ENCODE measurements at places on chromosomes 3 and 15.
A peak's percentile ranks its signal among the peaks of the same experiment; 100 is the strongest.

GRCh38 chr3:99366663-99367429 lies 271.5 kb upstream of the COL8A1 start:
- DNase-seq: no peak

DNA sequence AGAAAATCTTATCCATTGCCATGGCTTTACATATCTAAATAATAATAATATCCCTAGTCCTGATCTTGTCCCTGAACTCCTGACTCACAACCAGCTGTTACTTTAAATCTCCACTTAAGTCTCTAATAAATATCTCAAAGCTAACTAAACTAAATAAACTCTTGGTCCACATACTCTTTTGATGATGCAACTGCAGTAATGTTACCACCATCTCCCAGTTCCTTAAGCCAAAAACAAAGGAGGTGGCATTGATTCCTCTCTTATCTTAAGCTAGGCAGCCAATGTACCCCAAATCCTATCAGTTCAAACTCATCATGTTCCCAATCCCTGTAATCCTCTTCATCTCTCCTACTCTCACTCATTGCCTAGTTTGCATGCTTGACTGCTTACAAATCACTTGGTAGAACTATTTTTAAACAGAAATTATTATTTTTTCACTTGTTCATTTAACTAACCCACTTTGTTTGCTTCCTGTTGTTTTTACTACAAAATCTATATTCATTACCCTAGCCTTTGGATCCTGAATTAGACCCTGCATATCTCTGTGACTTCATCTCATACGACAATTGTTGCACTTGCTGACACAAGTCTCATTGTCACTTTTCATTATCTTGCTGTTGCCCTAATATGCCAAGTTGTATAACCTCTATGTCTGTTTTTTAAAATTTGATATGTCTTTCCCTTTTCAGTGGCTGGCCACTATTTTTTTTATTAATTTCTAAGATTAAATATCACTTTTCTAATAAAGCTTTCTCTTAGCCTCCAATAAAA lies 462.2 kb downstream of the ZPLD1 start:
- no peak for DNase-seq

DNA sequence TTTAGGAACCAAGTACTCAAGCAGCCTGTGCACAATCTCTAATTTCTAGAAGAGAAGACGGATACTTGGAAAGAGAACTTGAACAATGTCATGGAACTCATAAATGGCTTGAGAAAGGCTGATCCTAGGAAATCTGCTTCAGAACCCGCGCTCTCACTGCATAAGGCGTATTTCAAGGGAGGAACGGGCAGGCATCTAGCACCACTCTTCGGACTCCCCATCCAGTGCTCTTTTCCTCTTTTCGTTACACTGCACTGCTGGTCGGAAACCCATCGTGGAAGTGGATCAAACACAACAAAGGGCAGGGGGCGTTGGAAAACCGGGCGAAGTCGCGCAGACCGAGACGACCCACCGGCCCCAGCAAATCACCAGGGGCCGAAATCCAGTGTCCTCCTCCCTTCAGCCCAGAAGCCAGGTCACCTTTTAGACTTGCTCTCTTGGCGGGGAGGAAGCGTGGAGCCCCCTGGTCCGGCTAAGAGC lies 539 bp upstream of the TLNRD1 start:
- no peak for DNase-seq

DNA sequence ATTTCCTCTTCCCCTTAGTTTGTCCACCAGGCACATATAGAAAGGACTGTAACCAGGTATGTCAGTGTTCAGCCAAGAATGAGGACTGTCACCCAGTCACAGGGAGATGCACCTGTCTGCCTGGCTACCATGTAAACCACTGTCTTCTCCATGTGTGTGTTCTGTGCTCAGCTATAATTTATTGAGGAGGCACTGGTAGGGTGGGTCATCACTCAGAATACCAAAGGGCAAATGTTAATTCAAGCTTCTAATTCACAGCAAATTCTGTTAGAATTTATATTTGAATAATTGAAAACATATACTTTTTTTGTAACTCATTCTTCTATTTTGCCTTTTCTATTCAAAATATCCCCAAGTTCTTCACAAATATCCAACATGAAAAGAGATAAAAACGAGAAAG lies 780.4 kb downstream of the MECOM start:
- DNase-seq: no peak

GRCh38 chr3:127052121-127052561 lies 69.2 kb downstream of the PLXNA1 start:
- DNase-seq: no peak

DNA sequence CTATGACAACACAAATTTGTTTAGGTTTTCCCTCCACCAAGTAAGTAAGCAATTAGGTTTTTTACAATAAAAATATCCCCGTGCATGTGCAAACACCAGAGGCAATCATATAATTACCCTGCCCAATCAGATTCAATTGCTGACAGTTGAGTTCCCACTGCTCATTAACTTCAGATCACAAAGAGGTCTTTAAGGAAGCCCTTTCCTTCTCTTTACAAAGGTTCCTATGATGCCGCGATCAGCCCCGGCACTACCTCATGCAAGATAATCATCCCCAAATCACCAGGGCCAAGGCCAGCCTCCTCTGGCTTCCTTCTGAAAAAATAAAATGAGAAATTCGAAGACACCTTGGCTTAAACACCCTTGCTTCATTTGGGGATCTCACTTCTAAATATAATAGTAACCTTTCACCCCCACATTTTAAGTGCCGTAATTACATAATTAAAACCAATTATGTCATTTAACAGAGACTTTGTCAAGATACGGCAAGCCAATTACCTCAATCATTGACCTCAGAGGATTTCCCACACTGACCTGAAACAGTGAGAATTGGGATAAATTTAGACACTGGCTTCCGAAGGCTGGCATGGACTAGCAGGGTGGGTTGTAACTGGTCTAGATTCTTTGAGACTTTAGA lies 121.3 kb upstream of the WNT5A start:
- DNase-seq: no peak

DNA sequence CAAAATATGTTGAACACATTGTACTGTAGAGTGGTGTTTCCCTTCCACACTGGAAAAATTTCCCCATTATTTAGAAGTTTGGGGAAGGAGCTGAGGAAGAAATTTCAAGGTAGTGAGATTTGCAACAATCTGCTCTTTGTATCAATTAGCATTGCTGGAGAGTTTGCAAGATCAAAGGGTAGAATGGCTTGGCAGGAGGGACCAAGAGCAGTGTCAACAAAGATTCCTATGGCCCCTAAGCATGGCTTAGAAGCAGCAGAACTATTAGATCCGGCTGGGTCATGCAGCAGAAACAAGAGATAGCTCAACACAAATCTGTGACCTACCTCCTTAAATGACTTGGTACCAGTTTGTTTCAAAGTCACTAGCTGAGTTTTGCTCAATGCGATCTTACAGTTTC lies 175.0 kb downstream of the C3orf38 start:
- no peak for DNase-seq

GRCh38 chr3:15368561-15369135 lies 36.3 kb upstream of the SH3BP5 start:
- peak; percentile 6 for DNase-seq

DNA sequence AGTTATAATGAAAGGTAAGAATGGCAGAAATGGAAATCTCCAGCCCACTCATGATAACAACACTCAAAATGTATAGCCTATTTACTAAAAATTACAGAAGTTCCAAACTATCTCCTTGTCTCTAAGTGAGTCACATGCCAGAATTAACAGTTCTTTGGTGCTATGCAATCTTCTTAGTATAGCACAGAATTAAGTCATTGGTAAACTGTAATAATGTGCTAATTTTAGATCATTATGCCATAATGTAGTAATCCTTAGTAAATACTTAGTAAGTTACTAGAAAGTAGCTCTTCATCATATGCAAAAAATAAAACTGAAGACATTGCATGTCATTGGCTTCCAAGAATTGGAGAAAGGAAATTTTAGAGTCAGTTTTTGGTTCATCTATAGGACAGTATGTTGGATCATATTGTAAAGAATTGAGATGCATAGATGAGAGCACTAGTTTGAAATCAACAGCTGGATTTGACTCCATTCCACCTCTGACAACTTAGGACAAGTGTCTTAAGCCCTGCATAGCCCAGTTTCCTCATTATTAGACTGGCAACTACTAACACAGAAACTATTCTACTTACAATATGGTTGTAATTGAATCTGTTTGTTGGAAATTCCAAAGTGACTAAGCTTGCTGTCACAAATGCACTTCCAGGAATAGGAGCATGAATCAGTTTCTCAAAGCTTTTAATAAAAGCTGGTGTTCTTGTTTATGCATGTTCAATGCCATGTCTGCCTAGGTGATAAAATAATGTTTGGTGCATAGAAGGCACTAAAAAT lies 40.1 kb upstream of the CD47 start:
- peak; percentile 97 for DNase-seq

- no peak for DNase-seq
Observed at GRCh38 chr3:60013241-60013640, 963.4 kb upstream of the CFAP20DC start.

GRCh38 chr3:73716418-73716817 lies 91.7 kb upstream of the PDZRN3 start:
- peak; percentile 42 for DNase-seq

- DNase-seq: no peak
Observed at GRCh38 chr3:38836561-38836960, 20.5 kb upstream of the SCN10A start.

DNA sequence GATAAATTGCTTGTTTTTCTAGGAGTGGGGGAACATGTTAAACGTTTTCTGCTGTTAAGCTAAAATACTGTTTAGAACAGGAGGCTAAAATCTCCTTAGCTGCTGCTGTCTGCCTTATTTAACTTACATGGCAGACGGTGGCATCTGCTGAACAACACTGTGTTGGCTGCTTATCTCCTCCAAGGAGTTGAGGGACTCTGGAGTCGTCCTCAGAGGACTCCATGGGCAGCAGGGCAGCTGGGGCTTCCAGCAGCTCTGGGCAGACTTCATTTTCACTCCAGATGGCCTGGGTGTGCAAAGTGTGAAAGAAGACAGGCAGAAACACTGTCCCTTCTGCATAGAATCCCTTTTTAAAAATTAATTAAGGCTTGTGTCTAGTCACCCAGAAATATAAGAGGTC lies 52.9 kb upstream of the NUDT16 start:
- no peak for DNase-seq

DNA sequence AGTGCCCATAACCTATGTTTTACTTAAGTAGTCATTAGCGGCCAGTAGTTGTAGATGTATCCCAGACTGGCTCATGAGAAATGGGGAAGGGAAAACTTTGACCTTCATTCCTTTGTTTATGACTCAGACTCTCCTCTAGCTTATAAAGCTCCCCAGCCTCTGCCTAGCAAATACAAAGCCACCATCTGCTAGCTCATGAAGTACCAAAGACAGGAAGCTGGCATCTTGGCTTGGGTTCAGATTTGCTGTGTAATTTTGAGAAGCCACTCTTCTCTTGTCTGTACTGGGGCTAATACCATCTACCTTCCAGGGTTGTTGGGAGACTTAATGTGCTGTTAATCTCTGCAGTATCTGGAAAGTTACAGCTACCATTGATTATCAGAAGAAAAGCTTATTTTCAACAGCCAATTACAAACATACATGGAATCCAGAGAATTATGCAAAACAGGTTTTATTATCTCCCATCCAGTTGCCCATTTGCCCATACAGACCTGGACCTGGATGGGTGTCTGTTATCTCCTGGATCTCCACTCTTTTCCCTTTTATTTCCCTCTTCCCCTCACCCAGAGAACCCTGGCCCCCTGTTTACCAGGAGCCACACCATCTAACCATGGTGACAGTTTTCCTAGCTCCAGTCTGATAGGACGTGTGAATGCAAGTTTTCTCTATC lies 153.8 kb downstream of the SEMA6D start:
- DNase-seq: peak; percentile 85

DNA sequence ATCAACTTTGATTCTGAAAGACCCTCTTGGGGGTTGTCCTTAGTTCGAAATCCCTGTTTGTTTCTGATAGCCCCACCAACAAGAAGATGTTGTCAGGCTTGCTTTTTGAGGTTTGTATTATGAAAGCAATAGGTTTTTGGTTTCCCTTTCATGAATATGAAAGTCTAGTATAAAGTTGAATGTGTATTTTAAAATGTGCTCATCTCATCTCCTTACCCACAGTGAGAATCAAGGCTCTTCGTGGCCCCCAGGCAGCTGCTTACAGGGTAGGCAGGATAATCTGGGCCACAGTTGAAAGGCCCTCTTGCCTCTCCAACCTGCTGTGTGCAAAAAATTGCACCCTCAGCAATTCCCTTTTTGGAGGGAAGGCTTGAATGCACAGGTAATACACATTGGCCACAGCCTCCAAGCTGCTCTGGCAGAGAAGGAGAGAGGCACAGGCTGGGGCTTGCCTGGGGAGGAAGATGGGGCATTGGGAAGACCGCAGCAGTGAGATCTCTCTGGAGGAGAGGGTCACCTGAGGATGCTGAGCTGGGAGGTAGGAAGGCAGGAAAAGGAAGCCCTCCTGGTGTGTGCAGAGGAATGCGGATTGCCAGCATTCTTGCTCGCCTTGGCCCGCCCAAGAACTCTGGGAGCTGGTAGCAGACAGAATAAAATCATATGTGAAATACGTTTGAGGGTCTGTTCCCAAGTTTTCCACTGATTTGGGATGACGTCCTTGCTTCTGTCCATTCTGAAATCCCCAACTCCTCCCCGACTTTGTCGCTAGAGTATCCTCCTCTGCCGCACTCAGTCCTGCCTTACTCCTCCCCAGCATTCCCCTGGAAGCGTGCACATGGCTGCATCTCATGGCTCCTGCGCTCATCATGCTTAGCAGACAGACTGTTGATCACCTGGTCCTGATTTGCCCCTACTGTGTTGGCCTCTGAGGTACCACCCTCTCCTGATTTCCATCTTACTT lies 196.4 kb downstream of the RPLP1 start:
- no peak for DNase-seq

DNA sequence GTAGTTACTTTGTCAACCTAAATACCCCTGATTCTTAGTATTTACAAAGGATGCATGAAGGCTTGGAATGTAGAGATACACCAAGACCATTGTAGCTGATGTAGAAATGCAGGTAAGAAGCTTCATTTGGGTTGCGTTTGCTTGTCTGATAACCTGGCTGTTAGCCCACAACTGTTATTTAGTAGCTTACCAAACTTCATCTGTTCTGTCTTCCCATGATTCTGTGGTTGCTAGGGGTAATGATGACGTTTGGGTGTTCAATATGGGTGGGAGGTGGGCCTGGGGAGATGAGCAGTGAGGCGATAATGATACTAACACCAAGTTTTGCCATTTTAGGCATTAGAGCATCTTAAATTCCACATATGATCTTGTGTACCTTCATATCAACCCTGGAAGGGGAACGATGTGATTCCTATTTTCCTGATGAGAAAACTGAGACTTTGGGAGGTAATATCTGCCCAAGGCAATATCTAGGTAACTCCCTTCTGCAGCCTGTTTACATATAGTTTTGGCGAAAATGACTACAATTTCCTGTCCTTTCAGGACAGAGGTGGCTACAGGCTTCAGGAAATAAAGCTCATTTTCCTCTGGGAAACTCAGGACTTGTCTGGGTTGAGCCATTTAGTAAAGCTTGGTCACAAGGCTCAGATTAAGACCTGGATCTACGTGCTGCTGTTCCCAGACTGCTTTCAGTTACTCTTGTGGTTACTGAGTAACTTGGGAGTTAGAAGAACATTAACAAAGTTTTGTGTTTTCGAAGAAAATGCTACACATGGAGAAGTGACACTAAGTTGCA lies 26.8 kb downstream of the FNDC3B start:
- no peak for DNase-seq

- no peak for DNase-seq
Observed at GRCh38 chr15:36797128-36797527, 217.7 kb downstream of the CDIN1 start.
